ENCODE measurements at places on chromosomes 13 and 19. TPM values are rescaled to one million over a fixed set of nuclear protein-coding genes. Genes with fewer than 3 reads are reported as not detected.

CRTC1 gene
- total RNA-seq = 0.17 TPM

PLEKHA4 gene
- 14.4 TPM for total RNA-seq

GRIN3B gene
- total RNA-seq = 2.4 TPM

ZNF14 gene
- 12.4 TPM for total RNA-seq

DNA sequence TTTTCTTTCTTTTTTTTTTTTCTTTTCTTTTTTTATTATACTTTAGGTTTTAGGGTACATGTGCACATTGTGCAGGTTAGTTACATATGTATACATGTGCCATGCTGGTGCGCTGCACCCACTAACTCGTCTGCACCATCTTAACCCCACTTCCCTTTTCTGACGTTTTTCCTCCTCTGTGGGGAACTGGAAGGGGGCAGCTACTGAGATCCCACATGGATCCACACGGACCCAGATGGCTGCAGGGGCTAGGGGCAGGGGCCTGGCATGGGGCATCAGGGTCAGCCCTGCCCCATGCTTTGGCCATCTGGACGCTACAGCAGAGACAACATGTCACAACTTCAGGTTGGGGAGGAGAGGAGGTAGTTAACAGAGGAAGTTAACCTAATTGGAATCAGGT, 54.3 kb downstream of the RUBCNL start:
- DNase-seq = no peak

GRCh38 chr19:16623576-16623975, 4.4 kb downstream of the MED26 start:
- DNase-seq = no peak

DNA sequence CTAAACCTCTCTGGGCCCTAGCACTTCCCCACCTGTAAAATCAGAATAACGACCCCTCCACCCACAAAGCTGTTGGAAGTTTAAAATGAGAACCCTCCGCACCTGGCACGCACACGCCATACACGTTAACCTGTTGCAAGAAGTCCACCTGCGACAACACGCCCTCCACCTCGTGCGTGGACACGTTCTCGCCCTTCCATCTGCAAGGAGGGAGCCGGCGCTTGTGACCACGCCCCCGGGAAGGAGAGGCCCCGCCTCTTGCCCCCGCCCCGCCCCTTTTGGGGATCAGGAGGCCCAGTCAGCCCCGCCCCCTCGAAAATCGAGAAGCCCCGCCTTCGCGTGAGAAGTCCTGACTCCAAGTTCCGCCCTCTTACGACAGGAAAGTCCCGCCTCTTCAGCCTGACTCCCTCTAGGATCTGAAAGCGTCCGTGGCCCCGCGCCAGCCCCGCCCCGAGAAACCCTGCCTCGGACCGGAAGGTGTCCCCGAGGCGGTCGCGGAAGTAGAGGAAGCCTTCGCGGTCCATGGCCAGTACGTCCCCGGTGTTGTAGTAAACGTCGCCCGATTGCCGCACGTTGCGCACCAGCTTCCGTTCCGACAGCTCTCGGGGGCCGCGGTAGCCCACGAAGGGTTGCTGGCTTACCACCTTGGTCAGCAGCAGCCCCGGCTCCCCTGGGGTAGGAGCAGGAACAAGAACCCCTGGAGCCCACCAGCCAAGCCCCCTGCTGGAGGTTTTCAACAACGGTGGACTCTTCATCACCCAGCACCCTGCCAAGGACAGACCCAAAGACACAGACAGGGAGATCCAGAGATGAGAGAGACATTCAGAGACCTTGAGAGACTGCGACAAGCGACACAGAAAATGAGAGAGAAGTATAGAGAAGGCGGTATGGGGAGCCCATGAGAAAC, 12.5 kb downstream of the SLC27A5 start:
- peak; percentile 97 for DNase-seq

GRCh38 chr19:41064974-41065569, 23.2 kb upstream of the CYP2A13 start:
- DNase-seq = no peak

DNA sequence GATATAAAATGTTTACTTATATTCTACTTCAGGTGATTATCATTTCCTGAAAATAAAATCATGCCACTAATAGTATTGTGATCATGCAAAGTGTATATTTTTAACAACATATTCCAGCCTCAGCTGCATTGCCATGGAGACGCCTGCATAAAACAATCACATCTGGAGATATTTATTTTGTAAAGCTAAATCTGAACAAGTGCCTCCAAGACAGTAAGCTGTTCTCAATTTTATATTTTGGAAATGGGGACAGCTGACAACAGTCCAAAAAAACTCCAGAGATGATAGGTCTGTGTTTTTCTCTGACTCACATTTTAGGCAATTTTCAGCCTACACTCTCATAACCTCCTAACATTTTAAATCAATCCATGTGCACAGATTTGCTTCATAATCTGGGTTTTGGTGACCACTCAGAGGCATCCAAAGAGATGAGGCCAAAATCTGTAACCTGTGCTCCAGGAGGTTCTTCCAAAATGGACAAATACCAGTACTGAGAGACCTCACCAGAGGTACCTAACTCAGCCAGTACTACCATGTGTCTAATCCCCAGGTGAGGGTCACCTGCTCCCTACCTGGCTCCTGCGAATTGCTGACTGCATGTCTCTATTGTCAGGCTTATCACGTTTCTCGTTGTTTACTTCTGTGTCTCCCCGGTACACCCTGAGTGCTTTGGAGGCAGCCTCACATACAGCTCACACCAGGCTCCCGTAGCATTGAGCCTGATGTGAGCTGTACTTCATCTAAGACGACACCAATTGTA, 62.7 kb downstream of the COL4A1 start:
- no peak for DNase-seq

GRCh38 chr13:43780666-43781065, 6.1 kb downstream of the ENOX1 start:
- DNase-seq = no peak

DNA sequence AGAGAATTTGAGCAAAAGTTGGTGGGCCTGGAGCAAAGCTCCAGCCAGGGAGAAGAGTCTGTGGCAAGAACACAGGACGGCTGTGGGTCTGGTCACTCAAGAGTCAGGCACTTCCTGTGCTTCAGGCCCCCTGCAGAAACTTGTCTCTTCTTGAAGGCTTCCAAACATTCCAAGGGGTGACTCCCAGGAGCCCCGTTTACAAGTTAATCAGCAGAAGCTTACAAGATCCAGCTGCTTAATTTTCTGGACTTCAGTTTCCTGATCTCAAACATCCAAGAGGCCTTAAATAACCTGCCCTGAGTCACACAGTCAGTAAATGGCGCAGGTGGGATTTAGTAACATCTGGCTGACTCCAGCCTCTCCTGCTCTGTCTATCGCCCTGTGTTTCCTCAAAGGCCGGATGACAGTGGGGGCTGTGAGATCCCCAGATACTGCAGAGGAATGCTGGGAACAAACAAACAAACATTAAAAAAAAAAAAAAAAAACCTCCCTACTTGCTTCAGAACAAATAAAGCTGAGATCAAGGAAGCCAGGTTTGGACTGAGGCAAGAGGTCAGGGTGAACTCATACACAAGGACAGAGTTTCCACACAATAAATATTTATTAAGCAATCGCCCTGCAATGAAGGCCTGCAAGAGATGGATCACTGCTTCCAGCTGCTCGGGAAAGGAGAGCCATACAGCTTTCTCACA, 175.4 kb upstream of the RFC3 start:
- DNase-seq = peak; percentile 89

- DNase-seq = peak; percentile 66
Observed at GRCh38 chr13:90414691-90415596, 932.5 kb upstream of the MIR17HG start.

Measured in renal cortical epithelial cell (primary cell).